ENCODE measurements at places on chromosomes 6 and 20.

DNA sequence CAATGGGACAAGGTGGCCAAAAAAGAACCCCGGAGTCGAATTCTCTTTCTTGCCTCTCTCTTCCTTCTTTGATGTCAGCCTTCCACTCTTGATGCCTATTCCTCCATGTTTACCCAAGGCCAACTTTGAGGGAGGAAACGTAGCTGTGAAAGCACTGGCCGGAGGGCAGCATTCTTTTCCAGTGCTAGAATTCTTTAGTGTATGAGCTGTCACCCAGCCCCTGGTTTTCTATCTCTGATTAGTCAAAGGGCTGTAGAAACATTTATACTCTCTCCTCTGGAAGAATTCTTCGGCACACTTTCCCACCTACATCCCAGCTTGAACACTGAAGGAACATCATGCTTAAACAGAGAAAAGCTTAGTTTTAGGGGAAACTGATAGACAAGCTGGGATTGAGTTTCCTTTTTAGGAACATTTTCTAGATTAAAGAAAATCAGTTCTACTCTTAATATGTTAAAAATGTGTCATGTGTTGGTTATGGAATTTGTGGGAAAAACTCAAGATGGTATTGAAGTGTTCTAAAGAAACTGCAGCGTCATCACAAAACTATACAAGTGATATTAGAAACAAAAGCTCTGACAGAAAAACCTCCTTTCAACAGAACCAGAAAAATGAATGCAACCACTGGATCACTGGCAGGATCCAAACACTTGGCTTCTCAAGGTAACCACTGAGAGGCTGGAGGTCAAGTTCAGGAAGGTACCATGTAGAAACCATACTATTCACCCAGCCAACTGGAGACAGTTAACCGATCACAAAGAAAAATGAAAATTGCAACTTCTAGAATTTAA lies 20.7 kb upstream of the UTRN start:
- no peak for DNase-seq

- no peak for DNase-seq
Observed at GRCh38 chr6:107075951-107076381, 39.3 kb downstream of the BEND3 start.

GRCh38 chr6:134774201-134774638 lies 175.7 kb downstream of the ALDH8A1 start:
- no peak for DNase-seq

GRCh38 chr6:147633191-147633590 lies 124.7 kb downstream of the SAMD5 start:
- no peak for DNase-seq

DNA sequence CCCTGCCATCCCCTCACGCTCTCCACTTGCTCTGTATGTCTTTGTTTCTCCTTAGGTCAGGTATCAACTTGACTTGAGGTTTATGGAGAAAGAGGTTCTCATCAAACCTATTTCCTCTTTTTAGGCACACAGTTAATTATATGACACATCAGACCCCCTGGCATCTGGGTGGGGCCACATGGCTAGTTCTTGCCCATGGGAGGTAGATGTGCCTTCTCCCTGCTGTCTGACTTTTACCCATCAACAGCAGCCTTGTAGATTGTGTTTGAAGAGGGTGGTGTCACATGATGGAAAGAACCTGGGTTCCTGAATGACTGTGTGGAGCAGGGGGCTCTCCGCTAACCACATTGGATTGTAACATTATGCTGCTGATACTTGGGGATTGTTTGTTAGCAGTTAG lies 7.2 kb upstream of the UQCC2 start:
- DNase-seq = no peak

DNA sequence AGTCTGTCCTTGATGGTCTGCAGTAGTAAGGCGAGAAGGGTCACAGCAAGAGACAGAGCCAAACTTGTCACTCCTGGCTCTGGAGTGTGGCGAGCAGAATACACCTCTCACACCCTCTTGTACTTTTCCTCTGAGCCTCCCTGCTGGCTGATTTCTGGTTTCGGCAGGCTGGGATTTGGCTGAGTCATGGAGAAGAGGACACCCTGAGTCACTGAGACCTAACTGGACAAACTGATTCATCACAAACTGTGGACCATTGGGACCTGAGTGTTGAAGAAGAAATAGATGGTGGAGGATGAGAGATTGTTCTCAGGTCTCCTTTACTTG lies 101.7 kb downstream of the F13A1 start:
- no peak for DNase-seq

DNA sequence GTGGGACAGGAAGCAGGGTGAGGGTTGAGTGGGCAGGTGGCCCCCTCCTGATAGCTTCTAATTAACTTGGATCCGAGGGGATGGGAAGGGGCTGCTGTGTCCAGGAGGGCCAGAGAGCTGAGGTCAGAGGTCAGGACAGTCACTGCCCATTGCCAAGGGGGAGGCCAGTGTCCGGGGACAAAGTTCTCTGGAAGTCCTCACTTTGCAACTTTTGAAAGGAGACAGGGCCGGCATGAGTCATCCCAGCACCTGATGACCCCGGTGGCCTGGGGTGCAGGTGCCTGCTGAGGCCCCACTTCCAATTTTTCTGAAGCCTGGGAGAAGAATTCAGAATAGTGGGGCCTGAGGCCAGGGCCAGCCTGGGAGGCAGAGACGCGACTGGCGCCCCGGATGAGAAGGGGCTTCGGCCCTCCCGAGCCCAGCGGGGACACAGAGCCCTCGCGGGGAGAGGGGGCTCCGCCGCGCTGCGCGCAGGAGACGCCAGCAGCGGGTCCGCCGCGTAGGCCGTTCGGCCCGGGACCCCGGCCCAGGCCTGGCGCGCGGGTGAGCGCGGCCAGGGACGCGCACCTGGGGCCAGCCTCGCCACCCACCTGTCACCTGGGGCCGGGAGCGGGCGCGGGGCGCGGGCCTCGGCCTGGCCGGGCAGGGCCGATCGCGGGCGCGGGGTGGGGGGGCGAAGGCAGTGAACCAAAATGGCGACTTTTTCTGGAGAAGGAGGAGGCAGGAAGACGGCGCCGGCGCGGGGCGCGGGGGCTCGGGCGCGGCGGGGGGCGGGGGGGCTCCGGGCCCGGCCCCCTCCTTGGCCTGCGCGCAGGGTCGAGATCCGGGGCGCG lies 586 bp downstream of the ZNF512B start:
- no peak for DNase-seq

DNA sequence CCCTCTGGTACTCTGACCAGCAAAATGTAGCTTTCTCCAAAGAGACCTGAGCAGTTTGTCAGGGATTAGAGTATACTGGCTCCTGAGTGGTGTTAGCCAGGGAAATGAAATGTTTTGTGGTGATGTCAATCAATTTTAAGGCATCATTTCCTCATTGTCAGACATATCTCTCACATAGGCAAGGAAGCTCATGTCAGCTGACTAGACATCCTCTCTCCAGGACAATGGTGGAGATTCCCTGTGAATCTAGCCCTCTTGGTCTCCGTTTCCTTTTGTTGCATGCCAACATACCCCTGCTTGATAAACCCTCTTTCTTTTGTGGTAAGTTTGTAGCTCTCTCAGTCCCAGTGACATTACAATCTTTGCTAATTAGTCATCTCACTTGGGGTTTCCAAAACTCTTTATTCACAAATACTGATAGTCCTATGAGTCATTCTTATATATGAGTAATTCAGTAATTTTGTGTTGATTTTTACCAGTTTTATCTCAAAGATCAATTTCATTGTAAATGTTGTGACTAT lies 135.6 kb upstream of the PTPRK start:
- DNase-seq = no peak

- no peak for DNase-seq
Observed at GRCh38 chr6:39209360-39209811, 19.9 kb downstream of the KCNK5 start.

DNA sequence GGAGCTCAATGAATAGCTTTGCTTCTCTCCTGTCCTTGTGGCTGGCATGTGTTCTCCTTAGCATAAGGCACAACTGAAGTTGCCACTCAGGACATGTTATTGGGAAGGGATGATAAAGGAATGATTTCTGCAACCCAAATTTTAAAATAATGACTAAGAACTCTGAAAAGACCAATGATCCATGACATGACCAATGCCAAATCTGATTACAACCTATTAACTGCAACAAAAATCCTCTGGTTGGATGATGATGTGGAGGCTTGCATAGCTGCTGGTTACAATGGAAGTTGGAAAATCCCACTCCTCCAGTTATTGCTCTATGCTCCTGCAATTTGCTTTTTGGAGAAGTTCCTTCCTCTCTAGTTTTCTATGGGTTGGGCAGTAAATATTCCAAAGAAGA lies 63.4 kb upstream of the FBXL4 start:
- no peak for DNase-seq

DNA sequence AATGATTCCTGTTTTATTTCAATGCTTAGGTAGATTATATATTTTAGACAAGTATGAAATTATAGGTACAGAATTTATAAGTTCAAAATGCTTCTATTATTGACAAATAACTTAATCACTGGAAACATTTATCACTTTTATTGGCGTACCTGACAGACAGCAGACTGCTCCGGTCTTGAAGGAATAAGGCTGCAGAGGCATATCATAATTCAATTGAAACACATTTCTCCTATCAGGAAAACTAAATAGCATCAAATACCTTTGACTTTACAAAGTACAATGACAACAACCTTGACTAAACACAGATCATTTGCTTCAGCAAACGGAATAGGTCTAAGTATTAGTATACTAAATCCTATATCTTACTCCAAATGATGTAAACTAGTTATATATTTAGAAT lies 91.3 kb downstream of the GRIK2 start:
- DNase-seq = no peak

GRCh38 chr20:11217326-11218172 lies 543.8 kb upstream of the JAG1 start:
- DNase-seq = no peak

DNA sequence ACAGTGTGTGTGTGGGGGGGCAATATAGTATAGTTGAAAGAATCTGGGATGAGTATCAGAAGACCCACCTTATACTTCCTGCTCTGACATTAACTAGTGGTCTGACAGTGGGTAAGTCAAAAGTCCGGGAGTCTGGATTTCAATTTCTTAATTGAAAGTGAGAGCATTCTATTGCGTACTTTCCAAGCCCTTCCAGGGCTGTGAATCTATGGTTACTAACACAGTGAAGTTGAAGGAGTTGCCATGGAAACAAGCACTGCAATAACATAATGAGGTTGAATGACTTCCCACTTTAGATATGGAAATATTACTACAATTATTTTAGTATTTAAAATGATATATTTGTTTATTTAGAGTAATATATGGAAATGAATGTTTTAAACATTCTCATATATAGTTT lies 80.2 kb downstream of the MLIP start:
- DNase-seq = no peak

GRCh38 chr6:73073238-73073637 lies 152.1 kb downstream of the KHDC1L start:
- no peak for DNase-seq

GRCh38 chr6:163955096-163955495 lies 540.6 kb downstream of the QKI start:
- DNase-seq = no peak

DNA sequence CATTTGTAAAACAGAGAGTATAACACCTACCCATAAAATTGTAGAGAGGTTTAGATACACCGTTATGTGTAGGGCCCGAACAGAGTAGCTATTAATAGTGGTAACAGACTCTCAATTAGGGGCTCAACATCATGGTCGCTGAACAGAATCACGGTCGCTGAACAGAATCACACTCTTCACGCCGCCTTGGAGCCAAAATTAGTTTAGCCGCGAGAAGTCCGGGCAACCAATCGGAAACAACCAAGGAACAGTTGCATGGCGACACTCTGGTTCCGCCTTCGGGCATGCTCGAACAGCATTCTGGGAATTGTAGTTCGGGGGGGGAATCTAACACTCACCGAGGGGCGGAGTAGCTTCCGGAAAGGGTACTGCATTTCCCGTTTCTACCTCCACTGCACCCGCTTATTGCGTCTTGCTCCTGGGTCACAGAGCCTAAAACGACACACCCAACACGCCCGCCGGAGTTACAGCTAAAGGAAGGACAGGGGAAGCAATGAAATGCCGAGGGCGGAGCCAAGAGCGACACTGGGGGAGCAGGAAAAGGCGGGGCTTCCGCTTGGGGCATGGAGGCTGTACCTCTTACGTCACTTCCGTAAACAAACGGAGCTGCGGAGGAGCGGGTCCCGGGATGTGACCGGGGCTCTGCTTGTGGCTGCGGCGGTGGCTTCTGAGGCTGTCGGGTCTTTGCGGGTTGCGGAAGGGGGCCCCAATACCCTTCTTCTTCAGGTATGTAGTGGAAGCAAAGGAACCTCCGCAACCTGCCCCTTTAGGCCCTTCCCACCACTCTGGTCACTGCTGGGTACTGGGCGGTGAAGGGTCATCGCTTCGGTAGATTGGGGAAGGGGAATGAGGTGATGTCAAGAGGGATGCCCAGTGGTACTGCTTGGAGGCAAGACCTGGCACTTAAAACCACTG lies at the start of gene CCDC28A:
CCDC28A (plus strand) TSS at position 593 of the 915 bp plus-strand sequence. CDS start 2,352 bp downstream, outside the sequence.
- peak; percentile 88 for DNase-seq

- DNase-seq = no peak
Observed at GRCh38 chr6:99492092-99492491, 23.1 kb downstream of the USP45 start.

- DNase-seq = no peak
Observed at GRCh38 chr6:82030761-82031503, 216.6 kb downstream of the IBTK start.

GRCh38 chr6:89583559-89583958 lies 55.0 kb downstream of the LYRM2 start:
- DNase-seq = no peak

DNA sequence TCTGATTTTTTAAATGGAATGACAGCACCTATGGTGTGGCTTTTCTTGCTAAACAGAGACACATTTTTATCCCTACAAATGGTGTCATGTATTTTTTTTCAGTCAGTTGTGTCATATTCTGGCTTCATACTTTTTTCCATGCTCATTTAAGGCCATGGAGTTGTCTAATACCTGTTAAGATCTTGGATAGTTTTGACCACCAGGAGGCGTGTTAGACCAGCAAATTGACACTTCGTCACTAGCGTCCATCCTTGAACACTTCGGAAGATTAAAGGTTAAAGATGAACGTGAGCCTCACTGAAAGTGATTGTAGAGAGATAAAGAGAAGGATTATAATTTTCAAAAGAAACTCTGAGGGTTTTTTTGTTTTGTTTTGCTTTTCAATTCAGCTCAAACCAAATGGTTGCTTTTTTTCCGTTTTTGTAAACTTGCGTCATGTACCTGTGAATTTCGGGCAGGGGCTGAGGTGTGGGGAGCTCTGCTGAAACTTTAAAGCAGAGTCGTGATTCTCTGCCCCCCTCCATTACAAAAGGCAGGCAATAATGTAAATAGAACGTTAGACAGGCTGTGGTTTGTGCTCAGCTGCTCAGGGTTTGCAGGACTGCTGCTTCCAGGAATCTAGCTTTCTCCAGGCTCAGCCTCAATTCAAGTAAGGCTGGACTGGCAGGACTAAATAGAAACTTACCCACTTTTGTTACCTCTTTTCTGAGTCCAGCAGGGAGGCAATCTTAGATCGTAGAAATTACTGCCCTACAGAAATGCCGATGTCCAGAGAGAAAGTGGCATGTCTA lies 245.1 kb downstream of the FOXA2 start:
- no peak for DNase-seq

GRCh38 chr6:170022291-170022722 lies 268.6 kb downstream of the DLL1 start:
- DNase-seq = no peak
